AG09309 (cell line): ENCODE measurements at places on chromosomes 11 and 22.

DNA sequence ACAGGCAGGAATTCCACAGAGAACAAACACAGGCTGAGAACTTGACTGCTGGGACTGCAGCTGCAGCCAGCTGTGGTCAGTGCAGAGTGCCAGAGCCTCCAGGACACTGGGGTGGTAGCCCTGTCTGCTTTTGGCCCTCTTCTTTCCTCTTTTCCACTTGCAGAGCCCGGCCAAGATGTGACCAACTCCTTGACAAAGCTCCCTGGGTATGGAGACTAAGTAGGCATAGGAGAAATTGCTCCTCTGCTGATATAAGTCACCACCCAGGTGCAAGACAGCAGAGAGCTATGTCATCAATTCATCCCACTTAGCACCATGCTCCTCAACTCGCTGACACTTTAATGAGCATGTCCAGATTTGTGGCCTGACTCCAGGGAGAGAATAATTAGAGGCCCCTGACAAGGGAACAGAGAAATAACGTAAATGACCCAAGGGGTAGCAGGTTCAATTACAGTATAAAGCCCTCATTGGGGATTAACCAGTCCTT lies 369.4 kb upstream of the B3GAT1 start:
- no peak for DNase-seq

GRCh38 chr11:69638941-69639681 lies 1.8 kb upstream of the CCND1 start:
- peak; percentile 89 for DNase-seq

GRCh38 chr22:24417200-24417599 lies 10.2 kb upstream of the ADORA2A start:
- DNase-seq, result no peak

DNA sequence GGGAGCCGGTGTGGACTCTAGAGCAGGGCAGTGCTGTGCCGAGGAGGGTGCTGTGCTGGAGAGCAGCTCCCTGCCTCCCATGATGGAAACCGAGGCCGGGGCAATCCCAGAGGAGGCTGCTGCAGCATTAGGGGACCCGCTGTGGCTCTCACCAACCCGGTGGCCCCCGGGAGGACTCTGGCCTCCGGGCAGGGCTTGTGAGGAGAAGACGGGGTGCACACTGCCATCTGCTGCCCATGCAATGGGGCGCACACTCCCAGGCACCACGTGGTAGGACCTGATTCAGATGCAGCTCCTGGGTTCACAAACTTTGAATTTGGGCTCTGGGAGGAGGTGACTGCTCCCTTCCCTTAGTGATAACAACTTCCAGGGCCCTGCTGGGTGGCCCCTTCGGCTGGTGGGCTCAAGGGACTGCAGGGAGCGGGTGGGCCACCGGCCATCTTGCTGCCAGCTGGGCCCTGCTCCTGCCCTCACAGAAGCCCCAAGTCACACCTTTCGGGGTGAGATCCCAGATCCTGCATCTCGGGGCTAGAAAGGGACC lies 93.8 kb upstream of the FGF3 start:
- no peak for DNase-seq

GRCh38 chr11:44110231-44110679 lies 14.8 kb downstream of the EXT2 start:
- no peak for DNase-seq

- DNase-seq, result peak; percentile 32
Observed at GRCh38 chr11:25981998-25982397, 349.9 kb upstream of the ANO3 start.

DNA sequence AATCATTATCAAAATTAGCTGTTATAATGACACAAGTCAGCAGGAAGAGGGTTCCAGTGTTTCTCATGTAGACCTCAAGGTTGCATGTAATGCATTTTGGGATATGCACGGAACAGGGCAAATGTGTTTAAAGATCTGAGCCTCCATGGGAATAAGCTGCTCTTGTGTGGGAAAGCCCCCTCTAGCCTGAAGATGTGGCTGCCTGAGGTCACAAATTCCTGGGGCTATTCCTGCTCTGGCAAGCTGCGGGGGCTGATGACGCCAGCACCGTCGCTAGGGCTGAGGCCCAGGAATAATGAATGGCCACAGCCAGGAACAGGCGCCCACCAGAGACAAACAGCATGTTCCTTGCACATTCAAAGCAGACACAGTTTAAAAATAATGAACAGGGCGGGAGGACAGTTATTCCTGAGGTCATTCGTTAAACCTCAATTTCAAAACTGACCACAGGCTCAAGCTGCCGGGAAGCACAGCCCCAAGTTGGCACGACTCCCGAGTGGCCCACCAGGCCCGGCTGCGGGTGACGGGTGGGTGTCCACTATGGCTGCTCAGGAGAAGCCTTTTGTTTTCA lies 11.7 kb downstream of the OSBPL5 start:
- DNase-seq, result no peak
